Endodermal cell (in vitro differentiated cells): ENCODE measurements at places on chromosomes 13 and 19. TPM values are rescaled to one million over a fixed set of nuclear protein-coding genes. Genes with fewer than 3 reads are reported as not detected.
A peak's percentile ranks its signal among the peaks of the same experiment; 100 is the strongest.

TMEM38A gene
- total RNA-seq: 6.6 to 9.2 TPM (median 6.8 TPM) in 3 replicates

GRCh38 chr13:52670726-52671125, 18.1 kb downstream of the SUGT1 start:
- DNase-seq: no peak

DNA sequence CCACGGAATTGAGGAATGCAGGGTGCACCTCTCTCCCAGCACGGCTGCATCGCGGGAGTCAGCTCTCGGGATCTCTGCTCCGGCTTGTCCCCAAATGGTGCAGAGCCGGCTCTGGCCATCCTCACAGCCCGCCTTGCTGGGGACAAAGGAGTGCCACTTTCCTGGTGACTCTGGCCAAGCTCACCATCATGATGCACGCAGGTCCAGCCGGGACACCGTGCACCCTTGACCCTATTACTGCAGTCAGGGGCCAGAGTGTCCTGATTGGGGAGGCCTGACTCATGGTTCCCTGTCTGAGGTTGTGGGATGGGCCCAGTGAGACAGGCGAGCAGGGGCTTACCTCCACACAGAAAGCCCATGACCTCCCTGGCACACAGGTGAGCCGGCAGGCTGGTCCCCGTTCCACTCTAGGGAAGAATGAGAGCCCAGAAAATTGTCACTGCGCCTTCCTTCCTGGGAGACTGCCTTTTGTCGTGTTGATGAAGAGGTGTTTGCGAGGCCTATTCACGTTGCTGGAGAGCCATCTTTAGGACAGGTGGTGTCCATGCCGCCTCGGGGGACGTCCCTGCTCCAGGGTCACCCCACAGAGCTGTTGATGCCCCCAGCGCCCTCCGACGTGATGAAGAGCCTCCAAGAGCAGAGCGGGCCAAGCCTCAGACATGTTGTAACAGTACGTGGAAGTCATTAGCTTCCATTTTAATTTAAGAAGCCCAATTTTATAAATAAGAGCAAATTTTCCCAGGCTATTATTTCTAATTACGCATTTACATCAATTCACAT, 18.5 kb upstream of the VSTM2B start:
- no peak for DNase-seq

DNA sequence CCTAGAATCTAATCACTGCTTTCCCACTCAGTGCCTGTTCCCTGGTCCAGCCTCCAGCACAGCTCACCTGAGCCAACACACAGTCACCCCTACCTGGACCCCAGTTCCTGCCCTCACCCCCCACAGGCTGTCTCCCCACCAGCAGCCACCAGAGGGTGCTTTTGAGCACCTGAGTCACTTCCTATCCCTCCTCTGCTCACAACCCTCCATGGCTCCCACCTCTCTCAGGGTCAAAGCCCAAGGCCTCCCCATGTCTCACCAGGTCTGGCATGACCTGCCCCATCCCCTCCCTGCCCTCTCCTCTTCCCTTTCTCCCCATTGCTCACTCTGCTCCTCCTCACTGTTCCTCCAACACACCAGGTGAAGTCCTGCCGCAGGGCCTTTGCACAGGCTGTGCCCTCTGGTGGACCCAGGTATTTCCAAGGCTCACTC, 7.1 kb upstream of the DPP9 start:
- peak; percentile 88 for DNase-seq

- DNase-seq: no peak
Observed at GRCh38 chr13:66992183-66992582, 238.0 kb downstream of the PCDH9 start.

ZNF528 gene
- total RNA-seq: 0.42 to 2.9 TPM (median 1.1 TPM) in 3 replicates

- no peak for DNase-seq
Observed at GRCh38 chr13:79675931-79676660, 195.1 kb downstream of the NDFIP2 start.

VSTM2B gene
- 0.18 TPM in 1 of 2 replicates, not detected in the other for total RNA-seq

DNA sequence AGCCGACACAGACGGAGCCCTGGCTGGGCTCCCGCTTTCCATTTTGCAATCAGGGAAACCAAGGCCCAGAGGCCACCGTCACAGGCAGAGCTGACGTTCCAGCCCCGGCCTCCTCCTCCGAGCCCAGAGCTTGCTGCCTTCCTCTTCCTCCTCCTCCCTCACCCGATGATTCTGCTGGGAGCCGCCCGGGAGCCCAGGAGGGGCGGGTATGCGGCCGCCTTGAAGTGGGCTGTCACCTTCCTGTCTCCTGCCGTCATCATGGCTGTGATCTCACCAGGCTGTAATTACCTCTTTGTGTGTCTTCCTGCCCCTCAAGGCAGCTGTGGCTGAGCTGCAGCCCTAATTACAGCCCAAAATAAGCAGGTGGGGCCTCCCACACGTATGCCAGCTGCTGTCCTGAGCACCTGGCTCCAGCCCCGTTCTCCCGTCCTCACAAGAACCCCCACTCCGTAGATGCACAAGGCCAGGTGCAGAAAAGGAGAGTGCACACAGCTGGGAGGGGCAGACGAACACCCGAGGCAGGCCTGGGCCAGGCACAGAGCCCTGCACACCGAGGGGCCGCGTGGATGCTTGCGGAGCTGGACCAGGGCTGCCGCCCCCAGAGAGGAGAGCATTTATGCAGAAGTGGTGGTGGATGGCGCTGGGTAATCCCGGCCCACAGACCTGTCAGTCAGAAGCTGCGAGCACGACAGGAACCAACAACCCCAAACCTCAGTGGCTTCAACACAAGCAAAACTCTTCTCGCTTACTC, 4.0 kb downstream of the TPGS1 start:
- peak; percentile 88 for DNase-seq

- no peak for DNase-seq
Observed at GRCh38 chr13:39998166-39998565, 342.7 kb downstream of the COG6 start.

- DNase-seq: no peak
Observed at GRCh38 chr13:21218351-21219035, 42.0 kb downstream of the MRPL57 start.

NOVA2 gene
- total RNA-seq: 0.64 and 1.0 TPM in 2 replicates

PLK5 gene
- not detected in 3 replicates for total RNA-seq

DNA sequence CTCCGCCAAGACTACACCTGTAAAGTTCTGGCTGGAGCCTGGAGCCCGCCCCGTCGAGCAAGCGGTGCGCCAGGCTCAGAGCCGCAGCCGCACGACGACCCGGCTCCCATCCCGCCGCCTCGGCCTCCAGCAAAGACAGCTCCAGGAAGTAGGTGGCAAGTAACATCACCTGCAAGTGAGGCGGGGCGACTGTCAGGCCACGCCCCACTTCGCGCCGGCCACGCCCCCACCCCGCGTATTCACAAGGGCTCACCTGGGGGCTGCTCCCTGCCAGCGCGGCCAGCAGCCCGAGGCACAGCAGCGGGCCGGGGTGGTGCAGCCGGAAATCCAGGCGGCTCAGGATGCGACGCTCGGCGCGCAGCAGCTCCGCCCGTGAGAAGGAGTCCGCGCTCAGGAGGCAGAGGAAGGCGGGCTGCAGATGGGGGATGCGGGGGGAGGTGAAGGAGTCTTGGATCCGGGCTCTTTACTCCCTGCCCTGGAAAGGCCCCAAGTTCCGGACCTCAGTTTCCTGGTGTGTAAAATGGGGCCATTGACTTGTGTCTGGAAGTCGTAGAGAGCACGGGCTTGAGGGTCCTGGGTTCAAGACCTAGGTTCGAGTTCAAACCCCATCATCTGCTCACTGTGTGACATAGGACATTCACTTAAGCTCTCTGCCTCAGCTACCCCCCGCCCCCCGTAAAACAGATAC, 3.2 kb downstream of the CCNP start:
- DNase-seq: peak; percentile 95

DNA sequence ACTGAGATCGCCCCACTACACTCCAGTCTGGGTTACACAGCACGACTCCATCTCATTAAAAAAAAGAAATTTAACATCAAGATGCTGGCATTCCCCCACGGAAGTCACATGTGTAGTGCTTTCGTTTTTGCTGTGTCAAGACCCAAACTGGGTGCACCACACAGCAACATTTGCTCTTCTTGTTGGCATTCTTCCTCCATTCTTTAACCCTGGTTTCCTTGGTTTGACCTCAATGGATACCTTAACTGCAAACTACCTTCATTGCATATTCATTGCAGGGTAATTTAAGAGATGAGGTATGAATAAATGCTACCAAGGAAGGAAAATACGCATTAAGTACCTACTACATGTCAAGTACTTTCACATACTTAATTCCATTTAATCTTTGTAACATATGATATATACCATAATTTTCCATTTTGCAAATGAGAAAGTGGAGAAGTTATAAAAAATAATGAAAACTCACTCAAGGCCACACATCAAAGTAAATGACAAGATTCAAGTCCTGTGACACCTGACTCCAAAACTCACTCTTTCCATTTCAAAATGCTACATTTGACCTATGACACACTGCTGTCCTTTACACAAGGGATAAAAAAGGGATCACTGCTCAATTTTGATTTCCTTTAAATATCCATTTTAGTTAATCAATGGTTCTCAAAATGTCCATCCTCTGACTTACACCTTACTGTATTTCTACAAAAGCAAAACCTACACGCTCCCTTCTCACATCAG, 59.2 kb downstream of the STK24 start:
- DNase-seq: no peak

GRCh38 chr13:40438022-40438680, 228.3 kb downstream of the FOXO1 start:
- no peak for DNase-seq

GRCh38 chr13:53198017-53198416, 169.4 kb downstream of the OLFM4 start:
- DNase-seq: no peak

DNA sequence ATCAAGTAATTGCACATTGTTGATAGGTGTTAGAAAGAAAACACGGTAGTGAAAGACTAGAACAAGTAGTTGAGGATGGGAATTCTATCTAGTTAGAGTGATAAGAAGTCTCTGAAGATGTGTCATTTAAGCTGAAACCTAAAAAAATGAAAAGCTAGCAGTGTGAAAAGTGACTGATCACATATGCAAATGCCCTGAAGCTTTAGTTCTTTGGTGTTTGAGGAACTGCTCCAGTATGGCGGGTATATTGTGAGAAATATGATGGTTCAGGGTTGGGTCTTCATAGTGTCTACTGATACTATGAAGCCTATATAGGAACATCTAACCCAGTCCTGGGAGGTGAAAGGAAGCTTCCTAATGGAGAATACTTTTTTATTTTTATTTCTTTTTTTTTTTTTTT, 45.0 kb downstream of the GPALPP1 start:
- DNase-seq: no peak

OR7D4 gene
- not detected in 3 replicates for total RNA-seq

DNA sequence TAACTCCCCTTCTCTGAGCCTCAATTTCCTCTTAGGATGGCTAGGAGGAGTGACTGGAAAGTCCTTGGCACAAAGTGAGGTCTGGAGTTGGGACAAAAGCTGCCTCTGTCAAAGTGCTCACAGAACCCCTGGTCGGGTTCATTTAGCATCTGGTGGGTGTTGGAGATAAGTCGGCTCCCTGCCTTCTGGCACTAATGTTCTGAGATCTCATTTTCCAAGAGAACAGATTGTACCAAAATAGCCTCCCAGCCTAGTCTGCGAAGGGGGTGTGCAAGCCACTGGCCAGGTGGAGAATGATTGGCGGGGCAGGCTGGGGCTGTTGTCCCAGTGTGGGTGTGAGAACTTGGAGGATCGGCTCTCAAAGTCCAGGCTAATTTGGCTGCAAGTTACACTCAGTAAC, 20.7 kb upstream of the NWD1 start:
- no peak for DNase-seq

DNA sequence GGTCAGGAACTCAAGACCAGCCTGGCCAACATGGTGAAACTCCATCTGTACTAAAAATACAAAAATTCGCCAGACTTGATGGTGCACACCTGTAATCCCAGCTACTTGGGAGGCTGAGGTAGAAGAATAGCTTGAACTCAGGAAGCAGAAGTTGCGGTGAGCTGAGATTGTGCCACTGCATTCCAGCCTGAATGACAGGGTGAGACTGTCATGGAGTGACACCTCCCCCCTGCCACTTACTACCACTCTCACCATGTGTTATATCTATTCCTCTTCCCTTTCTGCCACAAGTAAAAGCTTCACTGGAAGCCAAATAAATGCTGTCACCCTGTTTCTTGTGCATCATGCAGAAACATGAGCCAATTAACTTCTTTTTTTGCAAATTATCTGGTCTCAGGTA, 10.6 kb upstream of the CEACAM4 start:
- DNase-seq: no peak

CLEC17A gene
- not detected in 3 replicates for total RNA-seq

OR7D2 gene
- total RNA-seq: 0.40 and 0.41 TPM in 2 replicates

FFAR1 gene
- not detected in 2 replicates for total RNA-seq

GRCh38 chr13:95176611-95177259, 124.5 kb downstream of the ABCC4 start:
- DNase-seq: peak; percentile 15

NLRP13 gene
- not detected in 3 replicates for total RNA-seq

GRCh38 chr13:107076801-107077200, 508.9 kb upstream of the ARGLU1 start:
- DNase-seq: no peak

DCAF15 gene
- 67.6 and 72.9 TPM in 2 replicates for total RNA-seq

GRCh38 chr13:48405875-48406274, 7.0 kb downstream of the LPAR6 start:
- DNase-seq: no peak

CCDC194 gene
- total RNA-seq: 2.6 to 3.4 TPM (median 3.1 TPM) in 3 replicates

SLITRK5 gene
- 1.6 to 2.5 TPM (median 1.7 TPM) in 3 replicates for total RNA-seq

DNA sequence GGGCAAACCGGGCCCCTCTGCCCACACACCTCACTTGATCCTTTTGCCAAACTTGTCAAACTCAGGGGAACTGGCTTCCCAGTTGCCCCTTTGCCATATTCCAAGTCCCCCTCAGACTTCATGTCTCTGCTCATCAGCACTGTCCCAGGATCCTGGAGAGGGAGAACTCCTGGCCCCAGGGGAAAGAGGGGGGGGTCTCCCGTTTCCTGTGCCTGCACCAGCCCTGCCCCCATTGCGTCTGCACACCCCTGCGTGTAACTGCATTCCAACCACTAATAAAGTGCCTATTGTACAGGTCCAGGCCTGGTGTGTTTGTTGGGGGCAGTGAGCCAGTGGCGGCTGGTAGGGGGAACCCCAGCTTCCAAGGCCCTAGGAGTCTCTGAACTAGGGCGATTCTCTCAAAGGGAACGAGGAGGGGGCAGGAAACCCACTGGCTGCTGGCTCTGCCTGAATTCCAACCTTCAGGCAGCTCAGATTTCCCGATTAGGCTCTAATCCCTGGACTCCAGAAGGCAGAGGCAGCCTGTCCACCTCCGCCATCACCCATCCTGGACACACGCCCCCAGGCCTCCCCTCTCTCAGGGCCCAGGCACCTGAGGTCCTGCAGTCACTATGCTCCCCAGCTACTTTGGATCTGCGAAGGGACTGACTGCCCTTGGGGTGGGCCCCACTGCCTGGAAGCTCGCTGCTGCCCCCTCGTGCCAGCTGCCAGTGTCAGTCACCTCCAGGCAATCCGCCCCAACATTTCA, 9.7 kb upstream of the ILF3 start:
- peak; percentile 95 for DNase-seq
